ENCODE measurements at places on chromosomes 13 and 19.

DNA sequence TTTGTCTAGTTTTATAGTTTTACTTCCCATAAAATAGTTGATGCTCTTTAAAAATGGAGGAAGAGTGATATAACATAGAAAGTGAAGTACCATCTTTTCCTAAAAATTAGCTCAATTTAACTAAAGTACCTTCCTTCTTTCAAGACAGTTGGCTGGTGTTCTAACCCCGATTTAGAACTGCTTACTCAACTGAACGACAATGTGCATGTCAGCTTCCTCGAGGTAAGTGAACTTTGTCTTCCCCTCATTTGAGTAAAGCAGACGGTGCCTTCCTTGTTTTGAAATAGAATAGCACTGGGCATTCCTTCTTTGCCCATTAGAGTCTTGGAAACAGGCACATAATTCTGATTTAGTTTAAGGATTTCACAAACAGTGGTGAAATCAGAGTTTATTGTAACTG, 1519.2 kb downstream of the EFNB2 start:
- no peak for DNase-seq

GRCh38 chr13:41652735-41653361, 195.5 kb downstream of the RGCC start:
- no peak for DNase-seq

DNA sequence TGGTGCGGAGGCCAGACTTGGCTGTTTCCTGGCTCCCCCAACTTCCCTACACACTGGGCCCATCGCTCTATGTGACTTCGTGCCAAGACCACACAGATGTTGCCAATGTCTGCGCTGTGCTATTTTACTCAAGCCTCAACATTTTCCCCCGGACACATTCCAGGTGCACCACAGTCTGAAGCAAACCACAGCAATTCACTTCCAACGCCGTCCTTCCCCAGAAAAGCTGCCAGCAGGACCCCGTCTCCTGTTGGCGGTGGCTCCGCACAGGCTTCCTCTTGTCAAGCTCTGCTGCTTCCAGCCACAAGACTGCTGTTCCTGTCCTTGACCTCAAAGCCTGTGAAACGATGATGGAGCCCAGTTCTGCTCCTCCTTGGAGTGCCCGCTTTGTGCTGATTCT, 100.7 kb downstream of the CRYL1 start:
- DNase-seq = no peak

GRCh38 chr19:49588365-49589122, 2.4 kb upstream of the PRR12 start:
- no peak for DNase-seq

DNA sequence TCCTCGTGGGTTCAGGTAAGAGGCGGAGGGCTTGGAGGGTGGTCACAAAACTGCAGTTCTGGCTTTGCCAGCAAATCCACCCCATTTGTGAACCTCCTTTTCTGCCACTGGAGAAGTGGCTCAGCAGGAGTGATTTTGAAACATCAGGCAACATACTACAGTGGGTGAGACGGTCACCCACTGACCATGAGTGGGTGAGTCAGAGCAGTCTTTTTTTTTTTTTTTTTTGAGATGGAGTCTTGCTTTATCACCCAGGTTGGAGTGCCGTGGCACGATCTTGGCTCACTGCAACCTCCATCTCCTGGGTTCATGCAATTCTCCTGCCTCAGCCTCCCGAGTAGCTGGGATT, 3.0 kb downstream of the TOMM40 start:
- no peak for DNase-seq

DNA sequence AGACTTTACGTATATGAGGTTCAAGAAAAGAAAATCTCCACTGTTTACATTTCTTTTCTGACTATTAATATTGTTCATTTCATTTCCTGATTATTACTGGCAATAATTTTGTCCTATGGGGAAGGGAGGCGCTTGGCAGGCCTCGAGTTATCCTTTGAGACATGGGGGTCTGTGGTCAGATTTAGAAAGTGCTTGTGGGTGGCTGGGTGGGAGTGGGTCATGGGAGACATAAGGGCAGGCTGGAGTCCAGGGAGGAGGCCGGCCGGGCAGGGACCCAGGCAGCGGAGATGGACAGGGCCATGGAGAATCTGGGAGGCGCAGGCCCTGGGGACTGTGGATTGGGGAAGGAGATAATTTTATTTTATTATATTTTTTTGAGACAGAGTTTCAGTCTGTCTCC, 40.1 kb downstream of the LTBP4 start:
- no peak for DNase-seq

- no peak for DNase-seq
These were observed 7.1 kb downstream of the EEF2 start for GRCh38 chr19:3978145-3978544.

- DNase-seq = no peak
These were observed 3.4 kb upstream of the URAD start for GRCh38 chr13:27991881-27992280.

- DNase-seq = no peak
These were observed 97.2 kb upstream of the EDNRB start for GRCh38 chr13:78015782-78016181.

DNA sequence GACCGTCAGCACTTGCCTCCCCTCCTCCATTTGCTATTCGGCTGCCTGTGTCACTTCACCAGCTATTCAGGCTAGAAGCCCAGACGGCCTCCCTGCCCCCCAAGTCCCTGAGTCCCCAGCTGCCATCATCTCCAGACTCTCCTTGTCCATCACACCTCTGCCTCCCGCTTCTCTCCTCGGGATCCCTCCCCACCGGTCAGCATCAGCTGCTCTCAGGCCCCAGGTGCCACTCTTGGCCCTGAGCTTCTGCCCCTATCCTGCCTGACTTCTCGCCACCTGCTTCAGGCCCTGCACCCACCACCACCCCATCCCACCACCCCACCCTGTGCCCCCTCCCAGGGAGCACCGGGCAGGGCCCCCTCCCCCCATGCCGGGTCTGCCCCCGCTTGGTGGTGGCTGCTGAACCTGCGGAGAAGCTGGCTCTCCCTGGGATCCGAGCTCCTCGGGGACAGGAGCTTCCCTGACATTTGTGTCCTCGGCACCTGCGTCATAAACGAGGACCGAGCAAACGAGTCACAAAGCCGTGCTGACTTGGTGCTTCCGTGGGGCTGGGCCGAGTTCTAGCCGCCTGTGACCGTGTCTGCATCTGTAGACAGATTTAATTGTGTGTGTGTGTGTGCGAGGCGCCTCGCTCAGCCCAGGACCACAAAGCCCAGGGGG, 70.3 kb upstream of the MCF2L start:
- no peak for DNase-seq

- DNase-seq = no peak
These were observed 28.0 kb downstream of the TSSK6 start for GRCh38 chr19:19487077-19487949.

DNA sequence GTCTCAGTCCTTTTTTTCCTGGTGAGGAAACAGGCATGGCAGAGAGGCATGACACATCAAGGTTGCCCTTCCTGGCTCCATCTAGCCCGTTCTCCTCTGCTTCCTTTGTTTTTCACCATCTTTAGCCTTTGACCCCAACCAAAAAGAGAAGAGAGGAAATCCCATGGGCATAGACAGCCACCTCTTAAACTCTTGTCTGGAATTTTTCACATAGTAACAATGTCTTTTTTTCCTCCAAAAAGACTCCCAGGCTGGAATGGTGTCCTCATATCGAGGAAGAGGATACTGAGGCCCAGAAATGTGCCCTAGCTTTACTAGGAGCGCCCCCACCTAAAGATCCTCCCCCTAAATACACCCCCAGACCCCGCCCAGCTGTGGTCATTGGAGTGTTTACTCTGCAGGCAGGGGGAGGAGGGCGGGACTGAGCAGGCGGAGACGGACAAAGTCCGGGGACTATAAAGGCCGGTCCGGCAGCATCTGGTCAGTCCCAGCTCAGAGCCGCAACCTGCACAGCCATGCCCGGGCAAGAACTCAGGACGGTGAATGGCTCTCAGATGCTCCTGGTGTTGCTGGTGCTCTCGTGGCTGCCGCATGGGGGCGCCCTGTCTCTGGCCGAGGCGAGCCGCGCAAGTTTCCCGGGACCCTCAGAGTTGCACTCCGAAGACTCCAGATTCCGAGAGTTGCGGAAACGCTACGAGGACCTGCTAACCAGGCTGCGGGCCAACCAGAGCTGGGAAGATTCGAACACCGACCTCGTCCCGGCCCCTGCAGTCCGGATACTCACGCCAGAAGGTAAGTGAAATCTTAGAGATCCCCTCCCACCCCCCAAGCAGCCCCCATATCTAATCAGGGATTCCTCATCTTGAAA, at the start of gene GDF15:
TSS of gene GDF15 (plus strand) at position 484 of the 868 bp plus-strand sequence. CDS start at position 516, 32 bp downstream.
- peak; percentile 38 for DNase-seq

GRCh38 chr13:51006067-51006845, 96.7 kb downstream of the RNASEH2B start:
- DNase-seq = no peak

- no peak for DNase-seq
These were observed 1202.3 kb downstream of the UQCRFS1 start for GRCh38 chr19:28010656-28011055.

GRCh38 chr13:27605610-27606200, 14.6 kb downstream of the LNX2 start:
- no peak for DNase-seq

DNA sequence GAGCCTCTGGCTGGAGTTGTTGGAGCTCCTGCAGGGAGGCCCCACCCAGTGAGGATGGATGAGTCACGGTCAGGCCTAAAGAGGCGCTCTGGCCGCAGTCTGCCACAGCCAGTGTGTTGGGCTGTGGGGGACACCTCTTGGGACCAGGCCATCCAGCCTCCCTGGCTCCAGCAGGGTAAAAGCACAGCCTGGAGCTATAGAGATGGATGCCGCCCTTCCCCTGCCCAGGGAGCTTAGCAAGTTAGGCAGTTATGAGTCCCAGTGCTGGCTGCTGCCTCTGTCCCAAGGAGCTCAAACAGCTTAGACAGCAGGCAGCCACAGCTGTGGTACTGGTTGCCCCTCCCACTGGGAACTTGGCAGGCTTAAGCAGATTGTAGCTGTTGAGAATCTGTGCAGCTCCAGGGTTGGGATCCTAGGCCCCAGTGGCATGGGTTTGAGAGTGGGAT, 100.9 kb downstream of the NDFIP2 start:
- DNase-seq = no peak

GRCh38 chr19:51338563-51339312, 3.2 kb downstream of the VSIG10L start:
- peak; percentile 89 for DNase-seq

GRCh38 chr19:38852231-38853044, 2.7 kb upstream of the HNRNPL start:
- peak; percentile 72 for DNase-seq

- no peak for DNase-seq
These were observed 10.0 kb downstream of the POLR2E start for GRCh38 chr19:1085053-1085658.

GRCh38 chr19:40512473-40513344, 45.9 kb downstream of the SPTBN4 start:
- no peak for DNase-seq

DNA sequence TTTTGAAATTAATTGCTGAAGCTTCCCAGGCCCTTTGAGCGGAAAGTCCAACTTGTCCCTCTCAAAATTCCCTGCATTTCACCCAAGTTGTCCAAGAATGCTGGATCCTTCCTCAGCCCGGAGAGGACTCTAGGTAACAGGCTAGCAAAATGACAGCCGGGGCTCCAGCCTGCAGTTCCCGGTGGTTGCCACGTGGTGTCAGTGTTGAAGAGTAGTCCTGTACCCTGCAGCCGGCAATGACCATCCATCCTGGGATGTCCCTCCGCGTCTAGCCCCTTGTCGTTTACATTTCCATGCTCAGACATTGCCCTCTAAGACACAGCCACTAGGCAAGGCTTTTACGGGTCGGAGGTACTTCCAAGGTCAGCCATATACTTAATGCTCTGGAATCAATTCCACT, 31.4 kb upstream of the MTIF3 start:
- DNase-seq = peak; percentile 24

DNA sequence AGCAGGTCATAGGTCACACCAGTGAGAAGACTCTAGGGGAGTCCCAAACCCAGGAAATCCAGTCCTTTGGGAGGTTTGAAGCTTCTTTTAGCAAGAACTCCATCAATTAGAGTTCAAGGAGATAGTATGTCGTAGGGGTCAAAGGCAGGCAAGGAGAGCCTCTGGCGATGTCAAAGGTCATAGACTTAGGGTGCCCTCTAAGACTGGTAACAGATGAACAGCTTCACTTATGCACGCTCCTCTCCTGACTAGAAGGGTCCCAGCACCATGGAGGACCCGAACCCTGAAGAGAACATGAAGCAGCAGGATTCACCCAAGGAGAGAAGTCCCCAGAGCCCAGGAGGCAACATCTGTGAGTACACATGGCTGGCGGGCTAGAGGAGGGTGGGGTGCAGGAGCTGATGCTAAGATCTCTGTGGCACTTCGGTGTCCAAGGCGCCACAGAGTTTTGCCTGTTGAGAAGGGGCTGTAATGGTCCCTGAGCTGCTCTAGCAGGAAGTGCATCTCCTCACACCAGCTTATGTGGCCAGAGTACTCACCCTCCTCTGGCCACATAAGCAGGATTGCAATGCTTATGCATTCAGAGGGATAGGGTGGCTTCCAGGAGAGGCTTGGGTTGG, 557 bp downstream of the ZNF576 start:
- DNase-seq = no peak

DNA sequence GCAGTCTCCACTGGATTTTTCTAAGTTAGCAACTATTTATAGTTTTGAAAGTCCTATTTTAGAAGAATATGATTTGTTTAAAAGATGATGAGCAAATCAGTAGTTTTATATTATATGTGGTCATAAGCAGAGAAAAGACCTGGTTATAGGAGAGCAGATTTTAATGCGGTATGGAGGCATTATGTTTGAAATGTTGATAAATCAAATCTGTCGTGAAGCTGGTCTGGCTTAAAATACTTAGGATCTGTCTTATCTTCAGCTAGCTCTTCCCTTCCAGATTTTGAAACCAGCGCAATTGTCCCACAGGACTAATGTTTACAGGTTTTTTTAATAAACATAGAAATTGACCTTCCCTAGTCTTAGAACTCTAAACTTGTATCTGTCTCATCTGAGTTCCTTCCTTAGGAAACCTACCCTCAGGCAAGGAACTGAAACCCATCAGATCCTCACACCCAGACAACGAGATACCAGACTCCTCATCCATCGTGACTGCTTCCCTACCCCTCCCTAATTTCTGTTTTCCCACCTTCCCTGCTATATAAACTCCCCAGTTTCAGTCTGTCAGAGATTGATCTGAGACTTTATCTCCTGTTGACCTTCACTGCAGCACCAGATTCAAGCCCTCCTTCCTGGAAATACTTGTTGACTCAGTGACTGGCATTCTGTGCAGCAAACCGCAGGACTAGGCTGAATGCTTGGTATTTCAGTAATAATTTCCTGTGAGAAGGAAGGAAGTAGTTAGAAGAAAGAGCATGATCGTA, 37.8 kb upstream of the CXCL17 start:
- no peak for DNase-seq

- DNase-seq = no peak
These were observed 1584.2 kb upstream of the SLC10A2 start for GRCh38 chr13:104650431-104650830.

DNA sequence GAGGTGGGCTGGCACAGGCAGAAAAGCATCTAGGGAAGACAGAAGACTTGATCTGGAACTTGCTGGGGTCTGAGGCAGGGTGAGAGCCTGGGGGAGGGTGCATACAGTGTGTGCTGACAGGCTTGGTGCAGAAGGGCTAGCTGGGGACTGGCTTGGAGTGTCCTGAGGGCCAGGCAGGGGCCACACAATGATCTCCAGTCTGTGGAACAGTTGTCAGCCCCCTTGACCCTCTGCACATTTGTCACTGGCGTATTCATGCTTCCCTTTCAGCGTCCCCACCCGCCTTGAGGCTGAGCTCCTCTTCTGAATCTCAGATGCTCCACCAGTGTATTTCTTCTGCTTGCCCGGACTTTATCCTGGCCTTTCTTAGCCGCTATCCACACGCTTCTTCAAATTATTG, 2.8 kb upstream of the MICU2 start:
- DNase-seq = no peak

GRCh38 chr13:61261746-61262472, 153.7 kb downstream of the PCDH20 start:
- no peak for DNase-seq

All from activated T-cell treated with anti-CD3 and anti-CD28 coated beads, Interleukin-2, amount 50 U/mL, for 1 hour (primary cell).